ENCODE measurements at places on chromosomes 12 and 14.
A peak's percentile ranks its signal among the peaks of the same experiment; 100 is the strongest.

DNA sequence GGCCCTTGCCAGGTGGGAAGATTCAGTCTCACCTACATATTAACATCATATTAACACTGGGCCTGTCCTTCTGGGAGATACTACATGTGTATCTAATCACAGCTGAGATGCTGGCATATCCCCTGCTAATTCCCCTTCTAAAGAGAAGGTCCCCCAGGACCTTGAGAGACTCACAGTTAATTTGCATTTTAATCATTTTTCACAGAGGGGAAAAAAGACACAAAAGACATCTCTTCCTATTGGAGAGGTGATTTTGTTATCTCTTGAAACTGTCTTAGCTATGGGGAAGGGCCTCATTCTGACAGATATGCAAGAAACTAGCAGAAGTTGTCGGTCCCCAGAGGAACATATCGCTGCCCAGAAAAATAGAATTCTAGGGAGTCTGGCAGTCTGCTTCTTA is 7.5 kb downstream of the C14orf132 start:
- DNase-seq = no peak

- no peak for DNase-seq
These were observed 235.2 kb upstream of the TMPO start for GRCh38 chr12:98280152-98280551.

DNA sequence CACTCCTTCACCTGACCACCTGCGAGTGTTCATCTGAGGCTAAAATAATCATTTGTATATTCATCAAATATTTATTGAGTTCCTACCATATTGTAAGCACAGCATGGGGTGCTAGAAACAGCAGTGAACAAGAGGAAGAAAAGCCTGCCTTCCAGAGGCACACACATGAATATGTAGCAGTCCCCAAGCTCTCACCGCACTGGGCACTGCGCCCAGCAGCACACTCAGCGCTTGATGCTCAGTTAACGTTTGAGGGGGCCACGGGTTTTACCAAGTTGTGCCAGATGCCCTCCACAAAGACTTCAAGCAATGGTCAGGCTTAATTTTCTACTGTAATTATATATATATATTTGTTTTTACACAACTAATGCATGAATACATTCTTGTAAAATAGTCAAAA is 52.0 kb downstream of the HELB start:
- DNase-seq = no peak

DNA sequence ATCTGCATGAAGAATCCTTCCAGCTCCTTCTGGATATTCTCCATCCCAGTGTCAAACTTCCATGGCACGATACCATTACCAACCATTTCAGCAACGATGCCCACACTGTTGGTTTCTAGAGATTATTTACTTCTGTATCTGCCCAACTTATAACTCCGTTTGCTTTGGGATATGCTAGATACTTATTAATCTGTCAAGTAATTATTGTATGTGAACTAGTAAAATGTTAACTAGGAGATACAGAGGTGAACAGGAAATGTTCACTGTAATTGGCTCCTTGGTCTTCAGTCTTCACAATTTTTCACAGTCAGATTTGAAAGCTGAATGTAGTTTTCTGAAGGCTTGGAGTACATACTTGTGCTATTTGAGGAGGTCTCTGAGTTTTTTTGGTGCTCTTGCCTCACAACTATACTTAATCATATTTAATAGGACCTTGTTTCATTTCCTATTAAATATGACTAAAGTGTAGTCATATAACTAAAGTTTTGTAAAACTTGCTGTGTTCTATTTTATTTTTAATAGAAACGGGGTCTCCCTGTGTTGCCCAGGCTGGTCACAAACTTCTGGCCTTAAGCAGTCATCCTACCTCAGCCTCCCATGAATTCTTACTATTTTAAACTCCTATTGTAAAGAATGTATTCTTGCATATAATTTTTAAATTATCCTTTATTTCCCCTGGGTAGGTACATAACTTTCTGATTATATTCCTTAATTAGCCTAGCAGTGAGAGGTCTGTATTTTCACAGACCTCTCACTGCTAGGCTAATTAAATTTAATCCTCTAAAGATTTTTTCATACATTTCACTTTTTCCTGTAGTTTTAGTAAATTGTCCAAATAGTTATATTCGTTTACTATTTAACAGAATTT is 79.7 kb downstream of the FGD4 start:
- DNase-seq = no peak

DNA sequence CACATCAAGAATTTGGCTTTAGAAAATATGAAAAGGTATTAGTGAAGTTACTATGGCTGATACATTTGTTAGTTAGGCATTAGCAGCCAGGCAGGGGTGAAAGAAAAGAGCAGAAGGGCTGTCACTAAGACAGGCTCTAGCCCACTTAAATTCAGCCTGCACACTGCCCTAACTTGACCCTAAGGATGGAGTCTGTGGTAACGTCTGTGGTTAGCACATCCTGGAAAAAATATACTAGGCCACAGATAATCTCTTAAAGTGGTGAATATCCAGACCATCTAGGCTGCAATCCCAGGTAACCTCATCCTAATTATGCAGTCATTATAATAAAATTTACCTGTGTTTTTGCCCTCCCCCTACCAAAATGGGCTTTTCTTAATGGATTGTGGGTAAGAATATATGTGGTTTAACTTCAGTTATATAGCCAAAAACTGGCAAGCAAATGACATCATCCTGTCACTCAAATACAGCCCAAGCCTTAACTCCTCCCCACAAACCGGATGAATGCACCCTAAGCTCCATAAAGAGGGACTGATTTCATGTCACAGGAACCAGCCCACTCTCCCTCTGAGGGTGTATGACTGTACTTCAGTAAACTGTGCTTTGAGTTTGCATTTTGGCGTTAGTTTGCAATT is 440.9 kb downstream of the LRFN5 start:
- no peak for DNase-seq

- no peak for DNase-seq
These were observed 9.9 kb upstream of the GYS2 start for GRCh38 chr12:21614506-21614905.

GRCh38 chr14:53847881-53848280 is 108.7 kb downstream of the BMP4 start:
- DNase-seq = no peak

DNA sequence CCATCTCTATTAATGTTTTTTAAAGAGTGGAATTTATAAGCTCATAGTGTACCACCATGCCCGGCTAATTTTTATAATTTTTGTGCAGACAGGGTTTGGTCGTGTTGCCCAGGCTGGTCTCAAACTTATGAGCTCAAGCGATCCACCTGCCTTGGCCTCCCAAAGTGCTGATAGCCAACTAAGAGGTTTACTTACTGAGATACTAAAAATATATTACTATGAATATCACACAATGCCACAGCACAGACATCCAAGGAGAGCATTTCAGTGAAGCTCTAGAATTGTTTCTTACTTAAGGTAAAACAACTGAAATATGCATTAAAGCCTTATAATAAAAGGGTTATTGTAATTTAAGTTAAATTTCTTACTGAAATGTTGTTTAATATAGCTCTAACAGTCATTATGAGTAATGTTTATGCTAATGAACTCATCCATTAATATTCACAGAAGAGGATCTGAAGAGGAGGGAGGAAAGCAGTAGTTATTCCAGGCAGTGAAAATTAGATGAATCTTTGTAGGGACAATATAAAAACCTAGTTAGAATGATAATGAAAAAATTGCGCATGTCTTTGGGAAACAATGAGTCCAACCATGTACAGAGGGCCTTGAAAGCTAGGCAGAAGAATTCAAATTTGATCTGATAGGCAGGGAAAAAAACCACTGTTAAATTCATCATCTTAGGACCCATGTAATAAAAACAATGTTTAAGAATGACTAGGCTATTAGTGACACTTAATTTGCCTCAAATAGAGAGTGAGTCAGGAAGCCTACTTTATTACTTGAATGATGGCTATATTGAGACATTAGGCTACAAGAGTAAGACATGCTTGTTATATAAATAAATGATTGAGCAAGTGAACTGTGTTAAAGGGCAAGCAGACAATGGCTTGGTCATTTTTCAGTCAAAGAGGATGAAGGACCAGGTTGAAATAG is 99.2 kb downstream of the SLC41A2 start:
- no peak for DNase-seq

DNA sequence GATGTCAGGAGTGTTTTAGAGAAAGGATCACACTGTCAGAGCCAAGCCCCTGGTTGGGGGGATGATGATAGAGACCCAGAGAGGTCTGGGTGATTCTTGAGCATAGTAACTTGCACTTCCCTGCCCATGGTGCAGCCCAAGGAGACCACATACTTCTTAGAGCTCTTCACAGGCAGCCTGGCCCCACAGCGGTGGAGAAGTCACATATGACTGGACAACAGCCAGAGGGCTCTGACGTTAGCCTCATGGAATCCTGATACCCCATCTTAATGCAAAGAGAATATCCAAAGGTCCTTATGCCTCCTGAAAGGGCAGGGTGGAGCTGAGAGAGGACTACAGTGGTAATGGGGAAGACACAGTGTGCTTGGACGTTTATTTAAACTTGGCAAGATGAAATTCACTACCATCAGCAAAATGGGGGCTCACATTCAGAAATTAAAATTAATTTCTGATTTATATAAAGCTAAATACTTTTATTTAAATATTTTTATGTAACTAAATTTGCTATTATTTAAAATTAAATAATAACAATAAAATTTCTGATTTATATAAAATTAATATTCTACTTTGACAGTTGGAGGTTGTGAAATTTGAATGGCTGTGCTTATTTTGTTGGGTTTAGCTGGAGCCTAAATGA is 131.3 kb downstream of the KTN1 start:
- no peak for DNase-seq

DNA sequence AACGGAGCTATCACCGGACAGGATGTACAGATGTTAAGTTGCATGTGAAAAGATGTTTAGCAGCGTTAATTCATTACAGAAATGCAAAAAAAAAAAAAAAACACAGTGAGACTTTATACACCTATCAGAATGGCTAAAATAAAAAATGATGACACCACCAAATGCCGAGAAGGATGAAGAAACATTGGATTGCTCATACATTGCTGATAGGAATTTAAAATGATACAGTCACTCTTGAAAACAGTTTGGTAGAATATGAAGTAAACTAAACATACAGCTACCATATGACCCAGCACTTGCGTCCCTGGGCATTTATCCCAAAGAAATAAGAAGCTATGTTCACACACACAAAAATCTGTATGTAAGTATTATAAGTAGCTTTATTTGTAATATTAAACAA is 574.1 kb downstream of the SLC16A7 start:
- DNase-seq = no peak

GRCh38 chr12:188910-189621 is 24.9 kb downstream of the SLC6A12 start:
- DNase-seq = peak; percentile 72

DNA sequence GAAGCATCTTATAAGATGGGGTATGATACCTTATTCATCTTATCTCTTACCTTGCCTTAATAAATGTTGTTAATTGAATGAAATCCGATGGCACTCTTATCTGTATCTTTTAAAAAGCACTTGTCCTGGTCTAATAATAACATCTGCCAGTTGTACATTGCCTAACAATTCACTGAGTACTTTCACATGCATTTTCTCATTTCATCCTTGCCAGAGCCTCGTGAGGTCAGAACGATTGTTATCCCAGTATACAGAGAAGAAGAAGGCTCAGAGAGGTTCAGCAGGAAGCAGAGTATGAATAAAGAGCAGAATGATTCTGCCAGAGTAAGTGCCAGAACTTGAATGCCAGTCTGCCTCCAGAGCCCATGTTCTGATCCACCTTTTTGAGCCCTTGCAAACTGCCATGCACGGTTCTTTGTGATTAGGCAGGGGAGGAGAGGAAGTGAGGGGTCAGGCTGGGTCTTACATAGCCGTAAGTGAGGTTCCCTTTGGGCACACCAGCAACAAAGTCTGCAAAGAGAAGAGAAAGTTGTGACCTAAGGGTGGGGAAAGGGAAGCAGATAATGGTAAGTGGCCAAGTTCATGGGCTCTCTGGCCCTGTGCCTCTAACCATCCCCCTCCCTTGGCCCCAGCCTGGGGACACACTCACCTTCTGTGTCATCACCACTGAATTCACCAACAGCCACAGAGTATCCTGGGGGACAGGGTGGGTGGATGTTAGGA is 11.7 kb downstream of the ITGA5 start:
- no peak for DNase-seq

GRCh38 chr12:47349137-47350061 is 269.6 kb upstream of the AMIGO2 start:
- peak; percentile 67 for DNase-seq

DNA sequence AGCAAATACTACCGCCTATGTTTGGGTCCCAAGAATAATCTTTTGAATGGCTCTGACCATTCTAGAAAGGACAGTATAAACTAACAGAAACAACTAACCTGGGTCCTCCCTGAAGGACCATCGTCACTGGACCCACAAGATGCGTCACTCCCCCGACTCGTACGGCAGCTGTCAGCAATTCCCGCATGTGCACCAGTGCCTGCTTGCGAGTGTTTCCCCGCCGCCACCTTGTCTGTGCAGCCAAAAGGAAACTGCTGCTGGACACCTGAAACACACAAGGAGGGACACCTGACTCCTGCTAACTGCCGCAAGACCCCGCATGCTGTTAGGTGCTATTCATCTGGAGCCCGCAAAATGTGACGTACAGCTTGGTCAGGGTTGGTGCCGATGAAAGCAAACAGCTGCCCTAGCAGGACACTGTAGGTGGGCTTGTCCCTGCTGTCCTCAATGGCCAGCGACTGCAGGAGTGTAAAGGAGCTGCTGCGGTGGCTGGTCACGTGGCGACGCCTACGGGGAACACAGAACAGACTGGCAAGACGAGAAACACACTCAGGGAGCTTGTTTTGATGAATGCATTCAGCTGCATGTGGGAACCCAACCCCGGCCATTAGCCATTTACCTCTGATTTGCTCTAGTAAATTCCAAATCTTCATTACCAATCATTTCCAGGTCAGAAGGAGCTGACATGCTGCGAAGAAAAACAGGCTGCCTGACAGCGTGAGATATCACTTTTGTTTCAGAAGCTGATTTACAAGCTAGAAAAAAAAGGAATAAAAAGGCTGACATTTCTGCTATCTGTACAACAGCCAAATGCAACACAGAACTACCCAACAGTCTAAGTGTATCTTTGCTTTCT is 118.1 kb downstream of the TRAFD1 start:
- no peak for DNase-seq

DNA sequence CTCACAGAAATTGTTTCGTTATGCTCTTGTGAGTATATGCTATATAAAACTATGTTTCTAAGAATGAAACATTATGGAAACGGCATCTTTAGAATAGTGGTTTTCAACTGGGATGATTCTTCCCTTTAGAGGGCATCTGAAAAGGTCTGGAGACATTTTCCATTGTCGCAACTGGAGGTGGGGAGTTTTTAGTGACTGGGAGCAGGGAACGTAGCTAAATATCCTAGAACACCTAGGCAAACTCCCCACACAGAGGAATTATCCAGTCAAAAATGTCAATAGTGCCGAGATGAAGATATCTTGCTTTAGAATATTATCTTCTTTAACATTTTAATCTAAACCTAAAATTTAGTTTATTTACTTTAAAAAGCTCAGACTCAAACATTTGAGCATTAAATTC is 486.1 kb upstream of the FOXG1 start:
- DNase-seq = no peak

DNA sequence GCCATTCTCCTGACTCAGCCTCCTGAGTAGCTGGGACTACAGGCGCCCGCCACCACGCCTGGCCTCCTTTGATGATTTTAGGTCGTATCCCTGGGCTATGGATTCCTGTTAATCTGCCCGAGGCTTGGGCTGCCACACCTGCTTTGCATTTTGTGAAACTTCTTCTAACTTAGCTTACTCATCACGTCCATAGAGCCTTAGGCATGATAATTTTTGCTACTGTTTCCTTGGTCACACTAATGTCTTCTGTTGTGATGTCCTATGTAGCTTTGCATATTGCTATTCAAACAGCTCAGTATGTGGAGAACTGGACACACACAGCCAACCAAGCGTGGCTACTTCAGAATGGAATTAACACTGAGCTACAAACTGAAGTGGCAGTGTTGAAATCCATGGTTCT is 47.5 kb upstream of the DDX11 start:
- DNase-seq = no peak

- no peak for DNase-seq
These were observed 89.8 kb downstream of the CRADD start for GRCh38 chr12:93766796-93767523.
